ENCODE measurements at places on chromosomes 4 and X.

GRCh38 chrX:21802054-21802670 is 37.3 kb upstream of the MBTPS2 start:
- no peak for DNase-seq

DNA sequence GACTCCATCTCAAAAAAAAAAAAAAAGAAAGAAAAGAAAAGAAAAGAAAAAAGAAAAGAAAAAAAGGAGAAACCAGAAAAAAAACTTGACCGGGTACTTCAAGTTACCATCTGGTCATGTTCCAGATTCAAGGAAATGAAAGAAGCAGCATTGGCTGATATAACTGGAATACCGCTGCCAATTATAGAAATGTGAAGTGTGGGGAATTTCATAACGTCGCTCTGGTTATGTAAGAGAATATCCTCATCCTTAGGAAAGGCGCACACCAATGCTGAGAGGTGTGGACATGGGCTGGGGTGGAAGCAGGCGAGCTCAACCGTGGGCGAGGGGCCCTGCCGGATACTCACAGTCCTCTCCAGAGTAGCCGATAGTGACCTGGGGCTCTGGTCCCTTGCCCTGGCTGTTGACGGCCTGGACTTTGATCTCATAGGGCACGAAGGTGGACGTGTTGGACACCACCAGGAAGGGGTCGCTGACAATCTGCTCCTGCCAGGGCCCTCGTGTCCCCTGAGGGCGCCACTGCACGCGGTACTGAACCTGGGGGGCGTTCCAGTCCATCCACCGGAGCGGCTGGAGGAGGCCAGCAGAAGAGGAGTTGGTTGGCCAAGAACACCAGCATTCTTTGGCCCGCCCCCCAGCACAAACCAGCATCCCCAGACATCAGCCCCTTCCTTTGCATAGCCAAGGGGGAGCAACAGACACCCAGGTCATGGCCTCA is 19.5 kb downstream of the L1CAM start:
- DNase-seq, result no peak

DNA sequence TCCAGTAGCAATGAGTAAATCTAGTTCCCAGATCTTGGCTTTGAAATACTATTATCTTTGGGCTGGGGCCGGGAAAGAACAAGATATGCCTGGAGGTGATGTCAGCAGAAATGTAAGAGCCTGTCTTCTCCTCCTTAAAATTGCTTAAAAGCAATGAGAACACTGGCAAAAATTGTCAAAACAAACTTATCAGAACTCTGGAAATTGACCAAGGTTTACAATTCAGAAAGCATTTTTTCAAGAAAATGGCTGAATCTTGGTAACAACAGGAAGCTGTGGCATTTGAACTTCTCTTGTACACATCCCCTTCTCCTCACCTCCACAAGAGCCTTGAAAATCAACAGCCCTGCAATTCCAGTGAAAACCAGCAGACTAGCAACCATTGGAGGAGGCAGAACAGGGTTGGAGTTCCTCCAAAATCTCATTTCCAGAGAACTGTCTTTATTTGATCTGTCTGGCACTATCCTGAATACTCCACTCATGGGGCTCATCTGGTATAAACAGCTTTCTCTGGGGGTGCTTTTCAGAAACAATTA is 13.5 kb downstream of the TIMP1 start:
- no peak for DNase-seq

- peak; percentile 69 for DNase-seq
Observed at GRCh38 chrX:39309018-39309635, 507.9 kb downstream of the MID1IP1 start.

- DNase-seq, result no peak
Observed at GRCh38 chrX:116031331-116031730, 139.2 kb upstream of the AGTR2 start.

DNA sequence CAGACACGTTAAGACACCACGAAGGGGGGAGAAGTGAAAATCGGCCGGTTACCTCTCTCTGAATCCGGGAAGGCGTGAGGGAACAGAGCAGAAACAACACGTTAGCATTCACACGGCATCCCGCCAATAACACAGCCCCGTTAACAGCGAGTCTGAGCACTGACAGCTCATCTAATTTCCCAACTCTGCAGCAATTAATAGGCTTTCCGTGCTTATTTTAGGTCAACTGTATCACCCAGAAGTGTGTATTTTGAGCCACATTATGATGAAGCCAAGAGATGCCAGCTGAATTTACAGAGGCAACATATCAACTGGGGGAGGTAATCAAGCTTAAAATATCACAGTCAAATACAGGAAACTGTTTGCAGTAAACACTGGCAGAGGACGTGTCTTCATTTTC is 92.6 kb downstream of the NSUN7 start:
- no peak for DNase-seq

GRCh38 chr4:104429150-104429741 is 65.4 kb downstream of the CXXC4 start:
- peak; percentile 32 for DNase-seq

- no peak for DNase-seq
Observed at GRCh38 chrX:46324166-46324565, 221.1 kb downstream of the ZNF674 start.

DNA sequence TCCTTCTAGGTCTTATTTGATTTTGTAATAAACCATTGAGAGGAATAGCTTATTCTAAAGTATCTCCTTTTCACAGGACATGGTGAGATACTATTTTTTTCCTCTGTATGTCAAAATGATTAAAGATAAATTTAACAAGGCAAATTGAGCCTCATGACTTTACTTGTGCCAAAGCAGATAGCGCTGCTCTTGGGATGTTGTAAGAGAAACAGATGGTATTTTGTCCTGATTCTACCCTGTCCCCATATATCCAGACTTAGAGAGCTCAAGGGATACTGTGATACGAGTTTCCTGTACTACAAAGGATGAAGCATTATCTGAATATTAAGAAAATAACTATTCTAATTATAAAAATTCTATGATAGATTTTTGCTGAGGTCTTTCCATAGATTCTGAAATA is 34.0 kb downstream of the EMCN start:
- no peak for DNase-seq

DNA sequence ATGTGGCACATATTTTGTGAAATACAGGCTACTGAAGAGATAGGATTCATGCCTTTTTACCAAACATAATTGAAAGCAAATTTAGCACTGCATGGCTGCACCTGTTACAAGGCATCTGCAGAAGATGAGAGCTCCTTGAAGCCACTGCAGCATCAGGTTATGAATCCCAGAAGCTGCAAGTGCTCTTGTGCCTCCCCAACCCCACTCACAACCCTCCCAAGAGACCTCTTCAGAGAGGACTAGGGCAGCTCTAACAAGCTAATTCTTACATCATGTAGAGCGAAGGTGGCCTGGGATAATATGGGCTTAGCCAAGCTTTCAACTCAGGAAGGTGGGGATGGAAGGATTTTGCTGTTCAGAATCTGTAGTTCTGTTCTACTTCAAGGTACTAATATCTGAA is 27.2 kb downstream of the MFAP3L start:
- DNase-seq, result no peak

GRCh38 chr4:179605196-179605595 is 2163.0 kb upstream of the AGA start:
- no peak for DNase-seq

DNA sequence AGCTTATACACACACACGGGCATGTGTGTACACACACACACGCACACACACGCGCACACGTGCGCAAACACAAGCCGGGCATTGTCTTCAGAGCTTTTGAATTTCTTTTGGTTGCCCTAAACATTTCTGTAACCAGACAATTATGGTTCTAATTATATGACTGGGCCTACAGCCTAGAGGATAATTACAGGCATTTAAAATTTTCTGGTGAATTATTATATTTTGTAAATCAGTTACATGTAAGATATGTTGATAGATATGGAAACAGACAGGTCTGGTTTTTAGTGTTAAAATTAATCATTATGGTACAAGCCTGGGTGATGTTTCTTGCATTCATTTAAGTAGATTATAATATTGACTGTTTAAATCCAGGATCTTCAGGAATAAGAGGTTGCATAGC is 1120.5 kb downstream of the ADGRL3 start:
- no peak for DNase-seq

- no peak for DNase-seq
Observed at GRCh38 chrX:42477396-42477795, 300.6 kb downstream of the PPP1R2C start.

DNA sequence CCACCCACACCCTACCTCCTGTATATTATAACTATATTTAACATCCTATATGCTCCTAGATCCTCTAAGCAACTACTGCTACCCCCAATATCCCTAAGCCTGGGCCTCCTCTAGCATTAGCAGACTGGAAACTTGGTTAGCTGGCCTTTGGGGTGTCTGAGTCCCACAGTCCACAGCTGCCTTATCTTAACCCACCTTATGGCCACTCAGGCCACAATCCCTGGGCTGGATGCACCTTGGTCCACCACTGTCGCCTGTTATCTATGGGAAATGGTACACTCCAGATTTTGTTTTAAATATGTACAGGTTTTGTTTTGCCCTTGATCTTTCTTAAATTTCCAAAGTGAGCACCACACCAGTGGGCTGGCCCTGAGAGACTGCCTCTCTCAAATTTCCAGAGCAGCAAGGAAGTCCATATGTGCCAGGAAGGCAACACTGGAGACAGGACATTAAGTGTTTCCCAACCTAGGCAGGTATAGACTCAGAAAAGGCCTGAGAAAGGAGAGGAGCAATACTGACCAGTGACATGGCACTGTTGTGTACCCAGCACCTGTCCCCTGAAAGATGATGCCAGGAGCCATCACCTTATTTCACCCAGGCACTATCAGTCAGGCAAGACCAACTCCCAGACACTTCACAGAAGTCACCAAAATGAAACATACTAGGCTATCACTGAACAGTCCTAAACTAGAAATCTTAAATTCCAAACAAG is 921 bp downstream of the PFKFB1 start:
- DNase-seq, result no peak

DNA sequence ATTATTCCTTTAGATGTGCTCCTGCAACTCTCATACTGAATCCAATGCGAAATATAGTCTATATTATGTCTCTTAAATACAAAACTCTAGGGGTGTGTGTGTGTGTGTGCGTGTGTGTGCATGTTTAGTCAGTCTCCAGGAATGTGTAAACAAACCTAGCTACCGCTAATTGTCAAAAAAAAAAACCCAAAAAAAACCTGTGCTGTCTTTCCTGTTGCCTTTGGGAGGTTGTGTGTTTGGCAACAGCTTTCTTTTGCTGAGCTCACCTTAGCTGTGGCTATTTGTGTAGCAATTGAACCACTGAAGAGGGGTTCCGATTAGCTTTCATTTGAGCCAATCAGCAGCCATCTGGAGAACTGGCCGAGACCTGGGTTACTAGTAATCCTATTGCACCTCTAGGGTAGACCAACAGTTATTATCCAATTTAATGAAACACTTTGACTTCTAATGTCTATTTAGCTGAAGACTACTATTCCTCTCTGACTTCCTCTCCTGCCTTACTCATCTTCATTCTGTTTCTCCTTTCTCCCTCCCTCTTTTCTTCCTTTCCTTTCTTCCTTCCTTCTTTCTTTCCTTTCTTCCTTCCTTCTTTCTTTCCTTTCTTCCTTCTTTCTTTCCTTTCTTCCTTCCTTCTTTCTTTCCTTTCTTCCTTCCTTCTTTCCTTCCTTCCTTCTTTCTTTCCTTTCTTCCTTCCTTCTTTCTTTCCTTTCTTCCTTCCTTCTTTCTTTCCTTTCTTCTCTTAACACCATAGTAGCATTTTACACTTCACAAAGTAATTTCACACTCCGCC is 471.1 kb downstream of the GBA3 start:
- DNase-seq, result peak; percentile 40

DNA sequence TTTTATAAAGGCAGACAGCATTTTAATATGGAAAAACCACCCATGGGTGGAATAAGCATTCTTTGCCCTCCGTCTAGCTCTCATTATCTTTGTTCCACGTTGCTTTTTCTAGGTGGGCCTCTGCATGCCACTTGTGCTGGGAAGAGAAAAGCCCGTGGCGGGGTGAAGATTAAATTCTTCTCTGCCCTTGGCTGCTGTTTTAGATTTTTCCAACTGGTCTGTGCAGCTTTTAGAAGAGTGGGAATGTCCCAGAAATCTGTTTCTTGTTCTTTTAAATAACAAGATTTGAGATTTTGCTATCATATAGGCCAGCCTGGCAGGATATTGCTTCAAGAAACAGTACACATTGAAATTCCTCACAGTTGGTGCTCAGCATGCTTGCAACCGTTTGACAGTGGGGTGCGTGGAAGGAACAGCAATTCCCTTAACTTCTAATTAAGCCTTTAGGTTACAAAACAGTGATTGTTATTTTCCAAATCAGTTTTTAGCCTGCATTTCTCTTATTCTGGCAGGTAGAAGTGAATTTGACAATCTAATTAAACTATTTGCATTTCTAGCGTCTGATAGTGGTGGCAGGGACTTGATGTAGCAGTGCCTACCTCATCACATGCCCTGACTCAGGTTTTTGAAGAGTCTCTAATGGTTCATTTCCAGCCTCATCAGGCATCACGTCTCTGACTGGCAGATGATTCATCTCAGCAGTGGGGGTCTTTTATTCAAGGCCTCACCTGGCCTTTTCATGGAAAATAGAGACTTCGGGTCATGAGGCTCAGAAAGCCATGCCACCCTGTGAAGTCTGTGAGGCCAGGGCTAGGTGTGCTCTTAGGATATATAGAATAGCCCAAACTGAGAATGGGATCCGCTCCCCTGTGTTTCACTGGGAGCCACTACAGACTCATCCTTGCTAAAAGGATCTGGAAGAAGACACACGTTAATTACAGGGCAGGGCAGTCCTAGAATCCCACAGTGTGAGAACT is 50.8 kb downstream of the PPEF1 start:
- DNase-seq, result no peak

DNA sequence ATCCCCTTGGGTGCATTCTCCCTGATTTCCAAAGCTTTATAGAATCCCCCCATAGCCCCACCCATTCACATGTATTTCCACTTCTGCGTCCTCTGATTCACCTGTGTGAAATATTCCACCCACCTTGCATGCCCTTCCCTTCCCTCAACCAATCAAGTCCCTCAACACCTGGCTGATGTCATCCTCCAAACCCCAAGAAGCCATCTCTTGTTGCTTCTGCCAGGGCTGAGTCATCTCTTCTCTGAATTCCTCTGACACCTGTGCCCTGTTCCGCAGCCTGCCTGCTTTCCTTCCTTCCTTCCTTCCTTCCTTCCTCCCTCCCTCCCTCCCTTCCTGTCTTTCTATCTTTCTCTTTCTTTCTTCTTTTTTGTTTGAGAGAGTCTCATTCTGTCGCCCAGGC is 9.9 kb downstream of the CRMP1 start:
- DNase-seq, result peak; percentile 26

DNA sequence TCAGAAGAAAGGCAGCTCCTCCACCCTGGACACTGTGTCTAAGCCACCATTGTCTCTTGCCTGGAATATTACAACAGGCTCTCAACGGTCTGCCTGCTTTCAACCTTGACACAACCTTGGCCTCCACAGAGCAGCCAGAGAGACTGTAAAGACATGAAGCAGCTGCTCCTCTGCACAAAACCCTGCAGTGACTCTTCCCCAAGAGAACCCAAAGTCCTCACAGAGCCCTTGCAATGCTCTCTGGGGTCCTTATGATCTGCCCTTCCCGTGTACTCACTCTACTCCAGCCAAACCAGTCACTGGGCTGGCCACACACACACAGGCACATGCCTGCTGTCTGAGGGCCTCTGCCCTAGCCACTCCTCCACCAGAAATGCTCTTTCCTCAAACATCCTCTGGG is 75.9 kb upstream of the CPEB2 start:
- DNase-seq, result no peak

All from kidney tubule cell (primary cell).